ENCODE measurements at places on chromosomes 2 and 18.
A peak's percentile ranks its signal among the peaks of the same experiment; 100 is the strongest.

DNA sequence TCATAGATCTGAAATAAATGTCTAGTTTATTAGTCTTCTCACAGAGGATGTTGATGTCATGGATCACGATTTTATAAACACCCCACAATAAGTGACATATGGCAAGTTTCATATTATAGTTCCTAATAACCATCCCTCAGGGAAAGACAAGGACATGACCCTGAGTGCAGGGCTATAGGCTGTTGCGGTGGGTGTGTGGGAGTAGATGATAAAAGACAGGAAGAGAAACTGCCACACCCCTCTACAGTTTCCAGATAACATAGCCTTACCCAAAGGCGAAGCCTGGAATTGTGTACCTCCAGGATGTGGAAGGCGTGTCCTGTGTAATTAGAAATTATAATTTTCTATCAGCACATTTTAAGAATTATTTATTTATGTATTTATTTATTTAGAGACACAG, 2.4 kb upstream of the NEDD4L start:
- no peak for DNase-seq

DNA sequence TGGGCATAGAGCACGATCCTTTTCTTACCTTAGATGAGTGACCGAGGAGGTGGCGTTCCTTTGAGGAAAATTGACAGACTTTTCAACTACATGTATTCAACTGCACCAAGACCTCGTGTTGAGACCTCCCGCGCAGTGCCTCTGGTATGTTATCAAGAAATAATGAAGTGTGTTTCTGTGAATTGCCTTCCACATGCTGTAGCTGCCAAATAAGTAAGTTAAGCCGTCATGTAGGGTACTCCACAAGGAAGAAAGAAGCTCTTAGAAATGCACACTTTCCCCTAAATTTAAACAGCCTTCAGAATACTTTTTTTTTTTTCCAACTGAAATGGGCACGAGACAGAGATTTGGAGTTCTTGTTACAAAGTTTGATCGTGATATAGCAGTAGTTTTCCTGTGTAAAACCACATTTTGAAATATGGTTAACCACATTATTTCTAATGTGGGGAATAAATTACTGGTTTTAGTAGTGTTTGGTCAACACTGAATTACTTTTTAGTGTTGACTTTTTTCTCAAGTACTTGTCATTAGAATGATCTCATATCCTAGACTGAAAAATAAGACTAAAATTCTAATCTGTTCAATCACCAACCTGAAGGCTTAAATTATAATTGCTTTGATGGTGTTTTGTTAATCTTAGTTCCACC, 30.5 kb downstream of the PDK1 start:
- DNase-seq: no peak

DNA sequence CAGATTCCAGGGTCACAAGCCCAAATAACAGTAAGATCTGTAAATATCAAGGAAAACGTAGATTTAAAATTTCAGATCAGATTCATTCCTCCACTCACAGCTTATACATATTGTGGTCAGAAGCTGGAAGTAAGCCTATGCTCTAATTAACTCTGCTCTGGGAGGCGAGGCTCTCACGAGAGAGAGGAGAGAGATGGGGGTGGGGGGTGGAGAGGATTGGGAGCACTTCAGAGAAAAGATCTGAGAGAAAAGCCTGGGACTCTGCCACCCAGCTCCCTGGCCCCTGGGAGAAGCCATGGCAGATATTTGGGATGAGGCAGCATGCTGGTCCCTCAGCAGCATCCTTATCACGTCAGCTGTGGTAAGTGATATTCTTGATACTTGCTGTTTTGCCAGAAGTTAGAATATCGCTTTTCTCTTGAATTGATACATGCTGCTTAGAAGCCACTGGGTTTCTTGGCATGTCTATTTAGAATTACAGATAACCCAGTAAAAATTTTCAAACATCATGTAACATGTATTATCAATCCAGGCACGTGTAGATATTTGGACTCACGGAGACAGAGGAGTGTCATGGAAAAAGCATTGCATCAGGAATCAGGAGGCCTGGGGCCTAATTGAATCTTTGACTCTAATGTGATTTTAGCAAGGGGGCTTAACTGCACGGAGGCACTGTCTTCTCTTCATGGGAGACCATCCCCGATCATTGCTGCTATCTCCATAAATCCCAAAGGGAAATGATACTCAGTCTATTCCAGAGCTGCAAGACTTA, 265.4 kb downstream of the HRH4 start:
- DNase-seq: no peak

- DNase-seq: no peak
These were observed 54.2 kb downstream of the KCNG2 start for GRCh38 chr18:79851950-79852349.

DNA sequence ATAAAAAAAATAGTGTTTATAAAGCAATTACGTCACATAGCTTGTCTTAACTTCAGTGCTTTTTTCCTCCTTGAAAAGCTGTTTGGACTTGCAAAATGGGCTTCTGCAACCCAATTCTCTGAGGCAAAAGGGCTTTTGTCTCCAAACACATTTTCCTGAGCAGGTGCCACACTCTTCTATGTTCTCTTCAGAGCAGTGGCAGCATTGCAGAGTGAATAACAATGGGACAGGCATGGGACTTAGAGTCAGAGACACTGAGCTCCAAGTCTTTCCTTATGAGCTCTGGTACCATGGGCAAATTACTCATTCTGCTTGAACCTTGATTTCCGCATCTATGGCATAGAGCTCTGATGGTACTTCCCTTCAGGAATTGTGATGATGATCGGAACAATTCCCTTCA, 149.0 kb downstream of the ARL6IP6 start:
- DNase-seq: no peak

- no peak for DNase-seq
These were observed 148.1 kb downstream of the MBP start for GRCh38 chr18:76984193-76985155.

DNA sequence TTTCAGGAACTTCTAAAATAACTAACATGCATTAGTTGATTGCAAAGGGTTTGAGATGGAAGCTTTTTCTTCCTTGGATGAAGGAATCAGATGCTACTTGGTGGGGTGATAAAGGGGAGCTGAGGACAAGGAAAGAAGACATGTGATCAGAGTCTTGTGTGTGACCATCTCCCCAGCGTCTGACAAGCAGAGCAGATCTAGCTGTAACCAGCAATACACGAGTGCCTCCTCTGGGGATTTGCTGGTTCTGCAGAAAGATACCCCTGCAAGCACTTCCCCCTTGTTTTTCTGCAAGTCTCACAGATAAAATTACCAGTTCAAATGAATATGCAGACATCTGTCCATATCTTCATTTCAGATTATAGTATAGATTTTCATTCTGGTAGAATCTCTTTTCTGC, 2.7 kb downstream of the CDH7 start:
- no peak for DNase-seq

DNA sequence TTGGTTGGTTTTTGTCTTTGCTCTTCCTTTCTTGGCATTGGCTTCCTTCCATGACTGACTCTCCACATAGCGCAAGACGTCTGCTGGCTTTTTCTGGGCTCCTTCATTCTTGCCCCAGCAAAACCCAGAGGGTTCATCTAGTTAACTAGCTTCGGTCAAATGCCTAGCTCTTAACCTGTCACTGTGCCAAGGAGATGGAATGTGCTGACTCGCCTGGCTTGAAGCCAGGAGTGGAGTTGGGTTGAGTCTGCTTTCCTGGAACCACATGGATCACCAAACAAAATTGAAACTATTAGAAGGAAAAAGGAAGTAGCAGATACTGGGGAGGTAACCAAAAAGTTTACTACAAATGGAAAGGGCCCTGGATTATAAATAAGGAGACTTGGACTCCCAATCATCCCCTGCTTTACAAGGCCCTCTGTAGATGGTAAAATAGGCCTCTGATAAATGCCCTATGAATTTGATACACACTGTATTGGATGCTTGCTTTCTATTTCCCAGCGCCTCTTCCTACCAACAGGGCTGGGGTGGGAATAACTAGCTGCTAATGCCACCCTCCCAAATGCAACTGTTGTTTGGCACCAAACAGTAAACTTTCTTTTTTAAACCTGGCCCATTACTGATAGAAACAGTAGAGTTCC, 11.3 kb downstream of the MALT1 start:
- no peak for DNase-seq

DNA sequence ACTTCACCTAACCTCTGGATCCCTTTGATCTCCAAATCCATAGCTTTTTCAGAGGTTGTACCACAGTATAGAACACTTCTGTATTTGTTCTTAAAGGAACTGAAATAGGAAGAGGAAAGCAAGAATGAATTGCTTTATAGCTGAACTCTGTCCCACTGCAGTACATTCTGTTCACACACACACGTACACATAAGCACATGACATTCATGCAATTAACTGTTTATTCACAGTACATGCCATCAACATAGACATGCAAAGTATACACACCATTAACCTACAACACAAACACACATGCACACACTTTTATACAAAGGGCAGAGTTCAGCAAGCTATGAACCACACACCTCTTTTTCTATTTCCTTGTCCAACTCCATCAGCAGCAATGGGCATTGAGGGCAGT, 43.2 kb downstream of the MRPL33 start:
- no peak for DNase-seq

DNA sequence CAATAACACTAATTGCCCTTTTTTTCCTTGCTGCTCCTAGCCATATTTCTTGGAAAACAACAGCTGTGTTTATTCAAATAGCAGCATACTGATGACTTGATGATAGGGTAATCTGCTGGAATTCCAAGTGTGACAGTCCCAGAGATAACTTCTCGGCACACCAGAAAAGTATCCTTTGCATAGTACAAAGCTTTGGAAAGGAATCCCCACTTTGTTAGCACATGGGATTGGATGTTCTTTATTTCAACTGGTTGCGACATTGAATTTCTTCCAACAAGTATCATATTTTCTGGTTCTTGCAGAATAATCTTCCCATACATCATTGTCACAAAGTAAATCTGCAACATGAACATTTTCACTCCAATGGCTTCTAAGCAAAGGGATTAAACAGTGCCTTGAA, 445.8 kb upstream of the ACVR2A start:
- DNase-seq: no peak

DNA sequence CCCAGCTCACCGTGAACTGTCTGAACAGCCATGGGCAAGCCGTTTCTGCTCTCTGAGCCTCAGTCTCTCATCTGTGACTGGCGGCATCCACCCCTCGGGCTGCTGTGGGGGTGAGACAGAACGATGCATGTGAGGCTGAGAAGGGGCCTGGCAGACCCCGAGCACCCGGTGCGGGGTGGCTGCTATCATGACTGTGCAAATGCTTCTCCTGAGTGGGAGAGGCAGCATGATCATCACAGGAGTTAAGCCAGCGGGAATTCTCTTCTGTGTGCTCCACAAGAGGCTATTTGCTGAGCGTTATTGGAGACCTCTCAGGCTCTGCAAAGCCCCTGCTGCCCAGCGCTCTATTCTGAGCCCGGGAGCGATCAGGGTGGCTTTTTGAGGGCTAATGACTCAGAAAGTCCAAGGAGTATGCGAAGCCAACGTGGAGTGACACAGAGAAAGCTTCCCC, 45.8 kb upstream of the ID2 start:
- DNase-seq: no peak

DNA sequence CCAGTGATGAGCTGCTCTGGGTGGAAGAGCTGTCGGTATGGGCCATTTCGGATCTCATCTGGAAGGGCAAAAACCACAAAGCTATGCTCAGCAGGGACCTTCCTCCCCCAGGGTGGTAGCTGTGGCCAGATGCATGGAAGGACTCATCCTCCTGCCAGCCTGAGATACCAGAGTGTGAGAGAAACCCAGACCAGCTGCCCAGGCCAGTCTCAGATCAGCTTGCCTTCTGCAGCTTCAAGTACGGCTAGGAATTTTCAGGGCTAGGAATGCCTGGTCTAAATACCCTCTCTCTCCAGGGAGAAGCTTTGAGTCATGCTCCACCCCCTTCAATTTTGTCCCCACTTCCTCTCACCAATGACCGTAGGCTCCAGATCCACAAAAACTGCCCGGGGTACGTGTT, 1.4 kb upstream of the TUBA4B start:
- no peak for DNase-seq

DNA sequence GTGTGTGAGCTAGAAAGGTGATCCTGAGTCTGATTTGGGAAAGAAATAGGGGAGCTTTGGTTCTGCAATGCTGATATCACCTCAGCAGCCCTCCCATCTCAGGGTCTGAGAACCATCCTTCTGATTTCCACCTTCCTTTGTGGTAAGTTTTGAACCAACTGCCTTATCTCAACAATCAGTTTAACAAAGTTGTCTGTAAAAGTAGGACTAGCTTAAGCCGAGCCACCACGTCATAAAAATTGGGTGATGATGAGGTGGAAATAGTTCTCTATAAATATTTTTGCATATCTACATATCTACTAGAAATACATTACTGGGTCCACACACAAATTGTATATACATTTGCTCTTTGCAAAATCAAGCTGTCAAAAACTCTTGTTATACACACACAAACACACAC, 1.1 kb downstream of the SULT1C4 start:
- DNase-seq: no peak

GRCh38 chr2:158048327-158048726, 53.3 kb upstream of the UPP2 start:
- no peak for DNase-seq

- no peak for DNase-seq
These were observed 218.0 kb downstream of the IRS1 start for GRCh38 chr2:226581661-226582060.

GRCh38 chr18:45686891-45687611, 36.9 kb upstream of the SLC14A1 start:
- DNase-seq: peak; percentile 41

DNA sequence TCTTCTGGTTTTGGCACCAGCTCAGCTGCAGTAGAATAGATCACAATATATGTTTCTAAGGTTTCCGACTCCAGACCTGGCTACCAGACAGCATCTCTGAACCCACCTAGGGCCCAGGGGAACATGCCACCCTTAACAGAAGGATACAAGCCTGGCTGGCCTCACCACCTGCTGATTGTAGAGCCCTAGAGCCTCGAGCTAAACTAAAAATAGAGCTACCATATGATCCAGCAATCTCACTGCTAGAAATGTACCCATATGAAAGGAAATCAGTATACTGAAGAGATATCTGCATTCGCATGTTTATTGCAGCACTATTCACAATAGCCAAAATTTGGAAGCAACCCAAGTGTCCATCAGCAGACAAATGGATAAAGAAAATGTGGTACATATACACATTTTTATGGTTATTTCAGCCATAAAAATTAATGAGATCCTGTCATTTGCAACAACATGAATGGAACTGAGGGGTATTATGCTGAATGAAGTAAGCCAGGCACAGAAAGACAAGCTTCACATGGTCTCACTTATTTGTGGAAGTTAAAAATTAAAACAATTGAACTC, 242.4 kb upstream of the SLC39A10 start:
- no peak for DNase-seq
